ENCODE measurements at places on chromosomes 11 and 22. TPM values are rescaled to one million over a fixed set of nuclear protein-coding genes. Genes with fewer than 3 reads are reported as not detected.

- DNase-seq, result no peak
Measured at GRCh38 chr11:62912268-62912667, 8.9 kb downstream of the CHRM1 start.

The TRIM48 gene
- polyA plus RNA-seq, result not detected

- no peak for DNase-seq
Measured at GRCh38 chr11:131754671-131755070, 384.3 kb downstream of the NTM start.

The LIF gene
- 1.3 TPM for polyA plus RNA-seq

The PMM1 gene
- 43.6 TPM for polyA plus RNA-seq

The C22orf31 gene
- not detected for polyA plus RNA-seq

- DNase-seq, result no peak
Measured at GRCh38 chr11:8415195-8415594, 151.5 kb upstream of the LMO1 start.

- no peak for DNase-seq
Measured at GRCh38 chr11:112334381-112334780, 73.7 kb upstream of the PLET1 start.

DNA sequence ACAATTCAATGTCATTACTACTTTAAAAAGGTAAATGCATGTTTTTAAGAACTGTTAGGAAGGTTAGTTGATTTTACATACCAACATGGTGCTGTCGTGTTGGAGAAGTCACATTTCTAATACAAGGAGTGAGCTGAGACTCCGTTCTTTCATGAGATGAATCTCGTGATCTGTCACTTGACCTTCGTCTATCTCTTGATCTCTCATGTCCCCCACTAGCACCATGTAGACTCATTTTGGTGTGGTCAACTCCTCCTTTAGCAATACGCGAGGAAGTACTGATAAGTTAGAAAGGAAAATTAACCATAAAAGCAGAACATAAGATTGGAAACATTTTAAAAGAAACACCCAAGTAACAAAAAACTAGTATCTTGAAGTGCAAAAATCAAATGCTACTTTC lies 41.5 kb downstream of the BTBD10 start:
- no peak for DNase-seq

DNA sequence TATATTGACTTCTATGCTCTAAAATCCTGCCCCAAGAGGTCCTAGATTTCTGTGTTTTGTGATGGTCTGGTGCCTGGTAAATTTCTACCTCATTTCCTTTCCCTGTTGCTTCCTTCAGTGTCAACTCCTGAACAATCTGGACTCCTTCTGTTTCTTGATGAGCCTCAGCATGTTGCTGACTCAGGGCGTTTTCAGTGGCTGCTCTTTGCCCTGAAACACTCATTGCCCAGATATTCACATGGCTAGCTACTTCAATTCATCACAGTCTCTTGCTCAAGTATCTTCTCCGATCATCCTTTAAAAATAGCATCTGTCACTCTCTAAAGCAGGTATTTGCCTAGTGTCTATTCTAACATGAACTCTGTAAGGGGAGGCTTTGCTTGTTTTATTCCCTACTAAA lies 526.3 kb upstream of the RAG2 start:
- no peak for DNase-seq

- no peak for DNase-seq
Measured at GRCh38 chr11:102523189-102523570, 7.4 kb downstream of the MMP7 start.

GRCh38 chr22:30038219-30038618 lies 42.0 kb upstream of the HORMAD2 start:
- DNase-seq, result no peak

The DAGLA gene
- polyA plus RNA-seq, result 0.63 TPM

DNA sequence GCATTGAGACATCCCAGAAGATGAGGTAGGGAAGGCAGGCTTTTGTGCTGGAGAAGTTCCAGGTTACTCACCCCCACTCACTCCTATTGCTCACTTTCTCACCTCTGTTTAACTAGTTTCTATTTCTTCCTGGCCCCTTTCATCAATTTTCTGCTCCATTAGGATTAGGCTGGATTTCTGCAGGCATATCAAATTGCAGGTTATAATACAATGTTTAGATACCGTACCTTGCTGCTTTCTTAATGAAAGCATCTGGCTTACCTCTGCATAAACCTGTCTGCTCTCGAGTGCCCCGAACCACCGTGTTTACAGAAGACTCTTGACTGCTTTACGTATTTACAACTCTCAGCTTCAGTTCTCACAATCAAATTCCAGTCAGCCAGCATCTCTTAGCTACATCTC lies 173.7 kb downstream of the ADAMTS15 start:
- DNase-seq, result no peak

DNA sequence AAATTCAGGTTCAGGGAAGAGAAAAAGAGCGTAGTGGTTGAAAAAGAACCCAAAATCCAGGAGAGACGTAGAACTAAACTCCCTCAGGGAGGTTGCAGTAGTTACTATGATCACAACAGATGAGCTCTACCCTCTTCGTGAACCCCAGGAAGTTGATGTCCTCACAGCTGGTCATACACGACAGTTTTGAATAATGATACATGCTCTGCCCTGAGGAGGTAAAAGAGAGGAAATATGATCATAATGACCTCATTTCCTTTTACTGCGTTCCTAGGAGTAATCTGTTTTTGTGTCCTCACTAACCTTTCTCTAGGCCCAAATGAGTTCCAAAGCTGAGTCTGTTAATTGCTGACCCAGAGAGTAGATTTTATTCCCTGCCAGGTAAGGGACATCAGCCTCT lies 1.3 kb downstream of the PATE2 start:
- no peak for DNase-seq

The TBX1 gene
- 1.1 TPM for polyA plus RNA-seq

DNA sequence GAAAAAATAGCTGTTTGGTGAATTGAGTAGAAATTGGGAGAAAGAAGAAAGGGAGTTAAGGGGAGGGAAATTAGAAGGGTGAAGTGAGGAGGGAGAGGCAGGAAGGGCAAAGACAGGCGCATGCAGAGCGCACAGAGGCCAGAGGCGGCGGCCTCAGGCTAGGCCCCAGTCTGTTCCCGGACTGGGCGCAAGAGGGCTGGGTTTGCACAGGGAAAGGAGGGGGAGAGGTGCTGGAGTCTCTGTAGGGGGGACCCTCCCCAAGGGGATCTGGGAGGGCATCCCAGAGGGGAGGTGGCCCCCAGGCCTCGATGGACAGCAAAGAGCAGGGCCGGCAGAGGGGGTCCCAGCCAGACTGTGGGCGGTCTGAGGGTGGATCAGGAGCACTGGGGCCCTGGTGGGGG lies 1.3 kb upstream of the FLRT1 start:
- DNase-seq, result no peak

The KCNE3 gene
- polyA plus RNA-seq, result 0.97 TPM

GRCh38 chr11:77710358-77710757 lies 72.8 kb upstream of the CLNS1A start:
- DNase-seq, result no peak

GRCh38 chr11:6570691-6571427 lies 32.6 kb downstream of the RRP8 start:
- DNase-seq, result no peak

The OTOG gene
- polyA plus RNA-seq, result not detected

The SEC14L6 gene
- polyA plus RNA-seq, result 0.75 TPM

GRCh38 chr11:112281726-112282125 lies 21.1 kb upstream of the PLET1 start:
- no peak for DNase-seq

GRCh38 chr11:46472662-46472994 lies 81.1 kb upstream of the CHRM4 start:
- no peak for DNase-seq

DNA sequence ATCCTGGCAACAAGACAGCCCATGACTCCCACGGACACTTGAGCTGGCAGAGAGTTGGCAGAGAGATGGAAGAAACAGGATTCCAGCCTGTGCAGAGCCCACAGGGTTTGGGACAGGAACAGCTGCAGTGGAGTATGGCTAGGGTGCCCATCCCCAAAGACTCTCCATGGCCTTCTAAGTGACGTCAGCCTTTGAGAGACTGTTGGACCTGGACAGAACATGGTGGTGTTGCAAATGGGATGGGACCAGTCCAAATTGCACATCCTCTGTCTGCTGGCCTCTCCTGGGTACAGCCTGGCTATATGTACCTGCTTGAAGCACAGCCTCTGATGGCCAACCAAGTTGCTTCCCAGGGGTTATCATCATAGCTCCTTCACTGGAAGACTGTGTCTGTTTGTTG lies 34.5 kb downstream of the NOX4 start:
- DNase-seq, result no peak

- DNase-seq, result no peak
Measured at GRCh38 chr11:123111465-123111864, 49.5 kb upstream of the HSPA8 start.

Data from aorta (tissue), 5 donors.